ENCODE measurements at places on chromosomes 2 and 18.

DNA sequence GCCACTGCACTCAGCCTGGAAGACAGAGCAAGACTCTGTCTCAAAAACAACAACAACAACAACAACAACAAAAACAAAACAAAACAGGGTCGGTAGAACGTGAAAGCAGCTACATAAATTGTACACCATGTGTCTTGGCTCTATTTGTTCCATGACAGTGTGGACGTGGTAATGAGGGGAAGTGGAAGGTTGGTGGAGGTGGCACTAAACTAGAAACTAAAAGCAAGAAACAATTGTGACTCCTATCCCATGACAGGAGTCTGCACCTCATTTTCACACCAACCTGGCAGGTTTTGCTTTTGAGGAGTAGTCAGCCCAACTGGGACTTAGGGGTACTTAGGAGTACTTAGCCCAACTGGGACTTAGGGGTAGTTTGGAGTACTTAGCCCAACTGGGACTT is 62.5 kb upstream of the MRPS9 start:
- DNase-seq, result no peak

DNA sequence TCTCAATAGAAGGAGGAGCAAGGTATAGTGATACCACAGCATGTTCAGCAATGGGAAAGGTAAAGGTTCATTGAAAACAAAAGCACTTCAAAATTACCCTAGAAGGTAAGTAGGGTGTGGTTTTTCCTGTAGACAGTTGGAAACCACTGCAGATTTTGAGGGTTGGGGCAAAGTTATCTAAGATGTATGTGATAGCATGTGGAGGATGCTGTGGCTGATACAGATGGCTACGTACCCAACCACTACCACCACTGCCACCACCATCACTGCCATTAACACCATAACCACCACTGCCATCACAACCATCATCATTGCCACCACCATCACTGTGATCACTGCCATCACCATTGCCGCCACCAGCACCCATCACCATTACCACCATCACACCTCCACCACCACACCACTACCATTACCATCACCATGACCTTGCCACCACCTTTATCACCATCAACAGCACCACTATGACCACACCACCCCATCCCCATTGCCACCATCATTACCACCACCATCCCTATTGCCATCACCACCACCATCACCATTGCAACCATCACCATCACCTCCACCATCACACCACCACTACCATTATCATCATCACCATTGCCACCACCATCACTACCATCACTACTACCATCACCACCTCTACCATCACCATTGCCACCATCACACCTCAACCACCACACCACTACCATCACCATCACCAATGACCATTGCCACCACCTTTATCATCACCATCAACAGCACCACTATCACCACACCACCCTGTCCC is 3.7 kb downstream of the TMSB10 start:
- no peak for DNase-seq

- no peak for DNase-seq
Measured at GRCh38 chr2:240227538-240228428, 87.3 kb upstream of the OTOS start.

DNA sequence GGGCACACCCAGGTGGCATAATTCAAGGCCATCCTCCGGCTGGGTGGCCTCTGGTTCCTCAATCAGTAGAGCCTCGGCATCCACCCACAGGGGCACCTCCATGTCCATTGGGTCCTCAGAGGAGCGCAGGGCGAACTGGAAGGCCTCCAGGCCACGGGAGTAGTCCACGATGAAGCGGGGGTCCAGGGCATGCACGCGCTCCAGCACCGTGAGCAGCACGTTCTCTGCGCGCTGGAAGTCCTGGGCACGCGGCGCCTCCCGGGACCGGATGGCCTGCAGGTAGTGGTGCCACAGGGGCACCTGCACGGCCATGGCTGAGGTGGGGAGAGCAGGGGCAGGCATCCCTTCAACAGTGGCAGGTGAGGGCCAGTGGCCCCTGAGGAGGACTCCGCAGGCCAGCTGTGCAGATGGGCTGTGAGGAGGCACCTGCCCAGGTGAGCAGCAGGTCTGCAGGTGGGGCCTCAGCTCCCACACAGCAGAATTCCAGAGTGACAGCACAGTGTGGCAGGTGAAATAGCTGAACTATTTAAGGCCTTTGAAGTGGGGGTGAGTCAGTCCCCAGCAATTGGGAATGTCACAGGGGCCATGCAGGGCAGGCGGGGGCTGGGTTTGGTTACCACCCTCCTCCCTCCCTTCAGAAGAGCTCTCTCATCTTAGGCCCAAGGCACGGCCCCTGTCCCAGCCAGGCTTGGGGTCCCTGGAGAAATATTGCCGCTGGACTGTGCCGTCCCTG is at the start of gene MAB21L4:
Gene MAB21L4, minus strand, starts transcription at position 501 of the 733 bp plus-strand sequence. Its CDS starts 159 bp downstream, at position 342.
- no peak for DNase-seq

DNA sequence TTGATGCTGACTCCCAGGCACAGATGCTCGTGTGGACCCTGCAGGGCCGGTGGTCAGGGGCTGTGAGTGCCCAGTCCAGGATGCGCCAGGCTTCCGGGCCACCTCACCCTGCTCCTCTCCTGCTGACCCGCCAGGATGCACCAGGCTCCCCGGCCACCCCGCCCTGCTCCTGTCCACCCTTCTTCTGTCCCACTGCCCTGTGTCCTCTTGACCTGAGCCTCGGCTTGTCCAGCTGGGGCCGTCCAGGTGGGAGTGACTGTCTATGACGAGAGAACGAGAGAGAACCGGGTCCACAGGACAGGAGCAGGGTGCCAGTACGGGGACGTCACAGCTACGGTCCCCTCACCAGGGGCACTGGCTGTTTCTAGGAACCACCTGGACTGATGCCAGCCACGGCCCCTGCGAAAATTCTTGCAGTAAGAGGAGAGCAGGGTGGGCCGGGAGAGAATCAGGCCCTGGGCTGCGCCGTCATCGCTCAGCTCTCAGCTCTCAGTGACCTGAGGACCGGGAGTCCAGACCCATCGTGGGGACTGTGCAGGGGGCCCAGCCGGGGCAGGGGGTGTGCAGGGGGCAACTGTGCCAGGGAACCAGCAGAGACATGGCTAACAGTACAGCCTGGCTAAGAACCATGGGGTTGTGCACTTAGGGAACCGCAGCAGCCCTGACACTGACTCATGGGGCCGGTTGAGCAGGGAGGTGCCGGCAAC is 12.9 kb upstream of the NFATC1 start:
- DNase-seq, result no peak

DNA sequence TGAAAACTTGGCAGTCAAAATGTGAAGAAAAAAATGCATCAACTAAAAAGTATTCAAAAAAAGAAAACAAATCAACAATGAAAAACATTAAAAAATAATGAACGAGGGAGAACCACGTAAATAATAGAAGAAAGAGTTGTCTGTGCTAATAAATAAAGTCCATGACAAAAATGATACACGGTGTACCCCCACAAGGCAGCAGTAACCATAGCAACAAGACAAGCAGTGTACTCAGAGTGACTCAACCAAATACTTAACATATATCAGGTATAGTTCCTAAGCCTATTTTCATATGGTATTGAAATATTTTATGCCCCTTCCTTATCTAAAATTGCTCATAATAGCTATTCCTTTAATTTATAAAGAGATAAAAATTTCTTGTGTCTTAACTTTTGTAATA is 162.3 kb upstream of the TMEM200C start:
- no peak for DNase-seq

GRCh38 chr2:147424766-147425165 is 420.1 kb upstream of the ACVR2A start:
- DNase-seq, result no peak

Measured in stimulated activated CD4-positive, alpha-beta T cell treated with anti-CD3 and anti-CD28 coated beads, Interleukin-12 subunit alpha, Interleukin-12 subunit beta, amount 100 ng/mL, for 24 hours (primary cell).